ENCODE measurements at places on chromosomes 2 and 18.

GRCh38 chr2:74317701-74318100 is 25.5 kb downstream of the SLC4A5 start:
- no peak for DNase-seq

GRCh38 chr2:68196120-68196716 is 38.5 kb downstream of the PNO1 start:
- no peak for DNase-seq

GRCh38 chr18:55732227-55733106 is 144.5 kb upstream of the TCF4 start:
- DNase-seq, result no peak

- no peak for DNase-seq
These were observed 862.6 kb downstream of the BCL11A start for GRCh38 chr2:59690849-59691248.

DNA sequence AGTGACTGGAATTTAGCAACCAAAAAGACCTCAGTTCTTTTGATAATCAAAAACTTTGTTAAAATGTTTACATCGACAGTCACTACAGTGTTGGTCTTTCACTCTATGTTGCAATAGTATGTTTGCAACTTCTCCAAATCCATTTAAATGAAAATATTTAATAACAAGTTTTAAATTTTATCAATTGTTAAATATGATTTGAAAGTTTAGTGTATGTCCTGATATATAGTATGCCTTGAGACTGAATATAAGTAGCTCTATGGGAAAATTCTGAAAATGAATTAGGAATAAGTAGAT is 109.9 kb downstream of the ANKRD44 start:
- no peak for DNase-seq

DNA sequence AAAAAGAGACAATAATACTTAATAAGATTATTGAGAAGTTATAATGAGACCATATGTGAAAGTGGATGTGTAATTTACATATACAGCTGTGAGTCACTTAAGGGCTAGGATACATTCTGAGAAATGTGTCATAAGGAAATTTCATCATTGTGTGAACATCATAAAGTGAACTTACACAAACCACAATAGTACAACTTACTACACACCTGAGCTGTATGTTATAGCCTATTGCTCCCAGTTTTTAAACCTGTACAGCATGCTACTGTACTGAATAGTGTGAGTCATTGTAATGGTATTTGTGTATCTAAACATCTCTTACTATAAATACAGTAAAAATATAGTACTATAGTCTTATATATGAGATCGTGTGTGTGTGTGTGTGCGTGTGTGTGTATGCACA is 1420.3 kb upstream of the PIK3C3 start:
- DNase-seq, result no peak

DNA sequence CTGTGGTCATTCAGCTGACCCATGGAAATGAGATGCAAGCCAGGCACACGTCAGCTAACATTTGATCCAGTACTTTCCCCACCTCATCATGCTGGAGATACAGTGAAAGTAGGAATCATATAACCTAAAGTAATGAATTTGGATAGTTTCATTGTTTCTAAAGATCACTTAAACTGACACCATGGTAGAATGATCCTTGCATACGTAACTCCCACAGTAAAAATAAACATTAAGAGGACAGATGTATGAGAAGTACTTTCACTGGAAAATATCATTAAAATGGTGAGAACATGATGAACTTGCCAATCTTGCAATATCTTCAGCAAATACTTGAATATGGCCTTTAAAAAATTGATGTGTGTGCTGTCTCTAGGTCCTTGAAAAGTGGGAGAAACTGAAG is 85.4 kb downstream of the MAIP1 start:
- DNase-seq, result no peak

- no peak for DNase-seq
These were observed 164.3 kb downstream of the MTCL1 start for GRCh38 chr18:8869696-8870095.

GRCh38 chr2:164523009-164523408 is 98.3 kb downstream of the GRB14 start:
- DNase-seq, result peak; percentile 27

GRCh38 chr2:12847694-12848575 is 131.2 kb downstream of the TRIB2 start:
- no peak for DNase-seq

GRCh38 chr2:120448961-120449810 is 103.2 kb downstream of the INHBB start:
- DNase-seq, result no peak

GRCh38 chr2:9844036-9844483 is 786 bp downstream of the TAF1B start:
- no peak for DNase-seq

- no peak for DNase-seq
These were observed 454.9 kb downstream of the LPIN1 start for GRCh38 chr2:12201369-12201768.

DNA sequence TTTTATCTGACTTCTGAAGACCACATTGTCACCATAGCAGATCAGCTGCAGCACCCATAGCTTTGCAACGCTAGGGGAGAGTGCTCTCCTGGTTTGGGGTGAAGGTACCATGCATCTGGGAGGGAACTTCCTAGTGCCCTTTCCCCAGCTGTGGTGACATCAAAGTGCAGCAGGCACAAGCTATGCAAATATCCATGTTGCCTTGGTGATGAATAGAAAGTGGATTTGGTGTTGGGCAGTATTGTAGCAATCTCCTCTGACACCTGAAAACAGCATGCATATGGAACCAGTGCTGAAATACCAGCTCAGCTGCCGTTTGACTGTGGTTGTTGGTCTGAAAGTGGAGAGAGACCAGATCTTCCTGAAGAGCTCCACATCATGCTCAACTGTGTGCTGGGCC is 37.1 kb downstream of the BCL2L11 start:
- DNase-seq, result no peak

DNA sequence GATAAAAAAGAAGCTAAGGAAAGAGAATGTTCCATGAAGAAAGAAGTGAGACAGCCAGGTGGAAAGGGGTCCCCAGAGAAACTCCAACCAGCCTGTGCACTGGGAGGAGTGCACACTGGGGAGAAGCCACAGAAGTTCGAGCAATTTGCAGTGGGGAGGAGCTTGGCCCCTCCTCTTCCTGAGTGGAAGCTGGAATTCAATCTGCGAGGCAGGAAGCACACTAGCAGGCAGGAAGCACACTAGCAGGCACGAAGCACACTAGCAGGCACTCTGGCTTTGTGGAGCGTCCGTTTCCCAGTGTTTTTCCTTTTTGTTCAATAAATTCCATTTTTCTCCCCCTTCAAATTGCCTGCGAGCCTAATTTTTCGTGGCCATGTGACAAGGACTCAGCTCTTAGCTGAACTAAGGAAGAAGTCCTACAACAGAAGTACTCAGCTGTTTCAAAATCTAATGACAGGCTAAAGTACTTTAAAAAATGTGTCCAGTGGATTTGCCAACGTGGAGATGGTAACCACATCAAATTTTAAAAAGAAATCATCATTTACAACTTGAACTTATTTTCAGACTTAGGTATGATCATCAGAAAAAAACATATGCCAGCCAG is 21.4 kb upstream of the SPIRE1 start:
- DNase-seq, result no peak

GRCh38 chr18:10410472-10411308 is 43.7 kb upstream of the APCDD1 start:
- no peak for DNase-seq

- no peak for DNase-seq
These were observed 230.4 kb downstream of the TWIST2 start for GRCh38 chr2:239078128-239078924.

- no peak for DNase-seq
These were observed 16.9 kb upstream of the DAPL1 start for GRCh38 chr2:158778243-158778642.

DNA sequence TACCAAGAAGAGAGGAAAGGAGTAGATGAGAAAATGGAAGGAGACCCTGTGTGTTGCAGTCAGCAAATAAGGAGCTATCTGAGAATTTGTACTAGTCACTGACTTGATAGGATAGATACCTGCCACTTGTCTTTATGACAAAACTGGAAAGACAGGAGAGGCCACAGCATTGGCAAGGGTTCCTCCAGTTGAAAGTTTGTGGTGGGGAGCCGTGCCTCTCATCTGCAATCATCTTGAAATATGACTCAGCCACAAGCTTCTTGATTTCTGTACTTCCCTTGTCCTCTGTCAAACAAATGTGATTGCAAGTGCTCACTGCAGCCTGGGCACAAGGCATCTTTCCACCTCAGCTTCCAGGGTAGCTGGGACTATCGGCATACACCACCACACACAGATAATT is 99.1 kb downstream of the GREB1L start:
- DNase-seq, result no peak

DNA sequence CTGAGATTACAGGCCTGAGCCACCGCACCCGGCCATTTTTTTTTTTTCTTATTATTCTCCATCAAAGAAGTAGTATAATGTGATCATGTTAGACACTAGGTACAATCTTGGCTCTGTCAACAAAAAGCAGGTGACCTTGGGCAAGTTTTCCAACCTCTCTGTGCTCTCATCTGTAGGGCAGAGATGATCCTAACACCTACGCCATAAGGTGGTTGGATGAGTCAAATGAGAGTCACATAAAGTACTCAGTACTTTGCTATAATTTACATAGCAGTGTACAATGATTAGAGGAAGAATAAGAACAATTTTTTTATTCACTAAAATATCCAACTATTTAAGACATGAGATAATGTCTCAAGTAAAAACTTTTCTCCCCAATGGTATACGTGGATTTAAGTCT is 128.6 kb downstream of the TGIF1 start:
- DNase-seq, result no peak

- DNase-seq, result no peak
These were observed 35.5 kb downstream of the PNO1 start for GRCh38 chr2:68193144-68193543.

GRCh38 chr2:120224256-120224655 is 1.1 kb upstream of the TMEM185B start:
- no peak for DNase-seq

DNA sequence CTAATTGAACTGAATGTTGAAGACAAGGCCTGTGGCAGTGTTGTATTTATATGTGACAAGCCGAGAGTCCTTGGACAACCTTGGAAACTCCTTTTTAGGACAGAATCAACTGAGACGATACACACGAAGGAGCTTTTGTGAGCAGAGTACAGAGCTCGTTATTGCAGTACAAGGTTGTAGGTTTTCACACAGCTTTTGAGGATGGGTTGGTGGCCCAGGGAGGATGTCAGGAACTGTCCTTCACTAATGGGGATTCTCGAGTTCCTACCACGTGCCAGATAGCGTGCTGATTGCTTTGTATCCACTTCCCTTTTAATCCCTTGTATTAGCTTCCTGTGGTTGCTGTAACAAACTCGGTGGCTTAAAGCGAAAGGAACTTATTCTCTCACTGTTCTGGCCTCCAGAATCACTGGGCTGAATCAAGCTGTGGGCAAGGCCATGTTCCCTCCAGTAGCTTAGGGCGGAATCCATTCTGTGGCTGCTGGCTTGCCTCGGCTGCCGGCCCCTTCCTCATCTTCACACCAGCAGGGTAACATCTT is 20.2 kb downstream of the INPP4A start:
- DNase-seq, result no peak

GRCh38 chr18:66105016-66105415 is 354.2 kb downstream of the CDH7 start:
- DNase-seq, result no peak

GRCh38 chr2:234502285-234502918 is 5.5 kb upstream of the ARL4C start:
- DNase-seq, result no peak

- DNase-seq, result no peak
These were observed 24.7 kb downstream of the AGAP1 start for GRCh38 chr2:235518322-235519090.

DNA sequence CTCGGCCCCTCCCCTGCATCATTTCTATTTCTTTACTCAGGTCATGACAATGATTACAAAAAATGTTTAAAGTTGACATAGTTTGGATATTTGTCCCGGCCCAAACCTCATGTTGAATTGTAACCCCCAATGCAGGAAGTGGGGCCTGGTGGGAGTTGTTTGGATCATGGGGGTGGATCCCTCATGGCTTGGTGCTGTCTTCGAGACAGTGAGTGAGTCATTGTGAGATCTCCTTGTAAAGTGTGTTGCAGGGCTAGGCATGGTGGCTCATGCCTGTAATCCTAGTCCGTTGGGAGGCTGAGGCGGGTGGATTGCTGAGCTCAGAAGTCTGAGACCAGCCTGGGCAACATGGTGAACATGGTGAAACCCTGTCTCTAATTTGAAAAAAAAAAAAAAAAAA is 9.2 kb upstream of the MAP4K4 start:
- no peak for DNase-seq

- no peak for DNase-seq
These were observed 47.7 kb upstream of the ZBTB7C start for GRCh38 chr18:48456838-48457237.

DNA sequence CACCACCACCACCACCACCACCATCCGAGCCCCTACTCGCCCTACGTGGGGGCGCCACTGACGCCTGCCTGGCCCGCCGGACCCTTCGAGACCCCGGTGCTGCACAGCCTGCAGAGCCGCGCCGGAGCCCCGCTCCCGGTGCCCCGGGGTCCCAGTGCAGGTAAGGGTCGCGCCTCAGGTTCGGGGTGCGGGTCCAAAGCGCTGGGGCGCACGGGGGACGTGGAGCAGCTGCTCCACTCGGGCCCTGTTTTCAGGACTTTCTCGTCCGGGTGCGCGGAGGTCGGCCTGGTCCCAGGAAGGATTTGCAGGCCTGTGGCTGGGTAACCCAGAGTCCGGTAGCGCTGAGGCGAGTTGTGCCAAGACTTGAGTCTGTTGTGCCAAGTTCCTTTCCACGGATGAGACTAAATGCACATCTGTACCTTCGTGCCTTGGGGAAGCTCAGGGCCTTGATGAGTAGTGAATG is 2.8 kb downstream of the GATA6 start:
- DNase-seq, result no peak

GRCh38 chr2:37602702-37603101 is 68.7 kb downstream of the CDC42EP3 start:
- DNase-seq, result no peak

GRCh38 chr18:21741562-21742314 is 1.1 kb downstream of the MIB1 start:
- DNase-seq, result no peak

GRCh38 chr2:224343226-224343625 is 58.7 kb downstream of the FAM124B start:
- no peak for DNase-seq

- no peak for DNase-seq
These were observed 327.1 kb downstream of the NCKAP5 start for GRCh38 chr2:133241224-133241571.

GRCh38 chr18:45015788-45016128 is 335.1 kb downstream of the SETBP1 start:
- DNase-seq, result no peak

DNA sequence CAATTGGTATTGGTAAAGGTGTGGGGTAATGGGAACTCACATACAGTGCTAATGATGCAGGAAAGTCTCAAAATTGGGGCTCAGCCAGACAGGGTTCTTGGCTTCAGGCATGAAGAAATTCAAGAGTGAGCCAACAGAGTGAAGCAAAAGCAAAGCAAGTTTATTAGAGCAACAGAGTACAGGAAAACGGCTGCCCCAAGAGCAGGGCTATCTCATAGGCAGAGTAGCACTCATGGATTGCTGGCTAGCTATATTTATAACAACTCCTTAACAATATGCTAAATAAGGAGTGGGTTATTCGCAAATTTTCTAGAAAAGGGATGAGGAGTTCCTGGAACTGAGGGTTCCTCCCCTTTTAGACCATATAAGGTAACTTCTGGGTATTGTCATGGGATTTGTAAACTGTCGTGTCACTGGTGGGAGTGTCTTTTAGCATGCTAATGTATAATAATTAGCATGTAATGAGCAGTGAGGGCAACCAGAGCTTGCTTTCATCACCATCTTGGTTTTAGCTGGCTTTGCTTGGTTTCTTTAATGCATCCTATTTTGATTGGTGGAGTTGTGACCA is 233.8 kb upstream of the NOL4 start:
- no peak for DNase-seq

Data from HS-27A (cell line).